ENCODE measurements at places on chromosomes 6 and 20.

DNA sequence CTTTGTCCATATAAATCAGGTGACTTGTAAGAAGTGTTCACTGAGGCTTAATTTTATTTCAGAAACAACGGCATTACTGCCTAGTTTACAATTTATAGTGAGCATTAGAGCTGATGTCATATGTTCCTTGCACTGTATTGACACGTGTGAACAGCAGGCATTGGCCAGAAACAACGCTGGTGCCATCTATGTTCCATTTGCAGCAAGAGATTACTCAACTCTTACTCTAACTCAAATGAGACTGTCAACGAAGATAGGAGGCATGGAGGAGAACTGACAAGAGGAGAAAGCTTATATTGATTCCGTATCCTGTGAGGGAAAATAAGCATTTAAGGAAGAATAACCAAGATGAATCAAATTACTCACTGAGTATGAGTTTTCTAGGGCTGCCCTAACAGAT lies 48.4 kb downstream of the MTFR2 start:
- DNase-seq: no peak

DNA sequence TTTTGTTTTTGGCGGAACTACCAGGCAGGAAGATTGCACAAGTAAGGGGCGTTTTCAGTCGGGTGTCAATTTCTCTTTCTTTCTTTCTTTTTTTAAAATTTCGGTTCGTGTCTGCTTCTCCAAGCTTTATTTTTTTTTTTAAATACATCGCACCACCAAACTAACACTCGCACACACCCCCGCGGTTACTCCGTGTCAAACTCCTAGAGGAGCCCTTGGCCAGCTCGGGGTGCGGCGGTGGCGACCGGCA lies 338 bp downstream of the UTRN start:
- DNase-seq: peak; percentile 40

- no peak for DNase-seq
Observed at GRCh38 chr20:63328026-63328700, 33.0 kb downstream of the CHRNA4 start.

- DNase-seq: no peak
Observed at GRCh38 chr6:100099189-100100074, 105.4 kb upstream of the MCHR2 start.

GRCh38 chr6:30554962-30555815 lies 1.1 kb downstream of the GNL1 start:
- DNase-seq: peak; percentile 42

- no peak for DNase-seq
Observed at GRCh38 chr6:80331974-80332373, 225.5 kb downstream of the BCKDHB start.

DNA sequence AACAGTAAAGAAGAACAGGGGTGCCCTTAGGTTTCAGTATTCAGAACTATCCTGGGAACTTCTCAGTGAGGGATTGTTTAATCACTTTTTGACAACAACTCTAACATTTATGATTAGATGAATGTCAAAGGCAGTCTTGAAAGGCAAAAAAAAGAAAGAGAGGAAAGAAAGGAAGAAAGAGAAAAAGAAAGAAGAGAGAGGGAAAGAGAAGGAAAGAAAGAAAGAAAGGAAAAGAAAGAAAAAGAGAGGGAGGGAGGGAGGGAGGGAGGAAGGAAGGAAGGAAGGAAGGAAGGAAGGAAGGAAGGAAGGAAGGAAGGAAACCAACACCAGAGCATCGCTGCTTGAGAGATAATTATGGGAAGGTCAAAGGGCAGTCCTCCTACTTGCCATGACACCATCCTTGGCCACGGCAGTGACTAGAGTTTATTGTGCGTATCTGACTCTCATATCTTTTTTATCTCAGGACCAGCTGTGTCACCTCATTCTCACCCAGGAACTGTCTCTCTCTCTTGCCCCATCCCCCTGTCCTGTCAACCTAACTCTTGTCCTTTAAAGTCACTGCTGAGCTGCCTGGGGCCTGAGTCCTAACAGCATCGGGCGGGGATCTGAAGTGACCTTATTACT lies 96.8 kb upstream of the ATXN1 start:
- no peak for DNase-seq

DNA sequence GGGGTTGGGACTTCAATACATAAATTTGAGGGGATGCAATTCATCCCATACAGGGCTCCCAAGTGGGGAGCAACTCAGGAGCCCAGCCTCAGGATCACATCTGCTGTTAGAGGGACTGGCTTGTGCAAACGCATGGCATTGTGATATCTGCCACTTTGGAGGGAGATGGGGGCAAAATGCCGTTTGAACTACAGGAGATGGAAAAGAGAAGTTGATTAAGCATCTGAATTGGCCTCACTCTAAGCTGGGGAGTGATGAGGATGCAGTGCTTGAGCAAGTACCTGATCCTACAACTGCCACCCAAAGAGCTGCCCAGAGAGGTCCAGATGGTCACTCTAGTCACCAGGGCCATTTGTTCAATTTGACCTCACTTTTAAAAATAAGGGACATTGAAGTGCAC lies 2.0 kb downstream of the LY86 start:
- DNase-seq: no peak

DNA sequence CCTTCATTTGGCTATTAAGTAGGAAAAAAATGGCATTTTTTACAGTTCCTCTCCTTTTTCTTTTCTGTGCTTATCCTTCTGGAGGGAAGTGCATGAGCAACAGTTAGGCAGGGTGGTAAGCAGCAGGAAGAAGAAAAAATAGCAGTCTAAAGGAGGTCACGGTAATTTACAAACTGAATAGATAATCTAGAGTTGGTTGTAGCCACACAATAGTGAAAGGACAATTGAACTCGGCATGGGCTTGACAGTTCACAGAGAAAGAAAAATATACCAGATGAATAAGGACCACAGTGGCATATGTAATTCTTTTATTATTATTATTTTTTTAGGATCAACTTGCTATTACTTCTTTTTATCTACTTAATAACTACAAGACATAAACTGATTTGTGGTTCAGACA lies 358.6 kb downstream of the BTBD9 start:
- no peak for DNase-seq

DNA sequence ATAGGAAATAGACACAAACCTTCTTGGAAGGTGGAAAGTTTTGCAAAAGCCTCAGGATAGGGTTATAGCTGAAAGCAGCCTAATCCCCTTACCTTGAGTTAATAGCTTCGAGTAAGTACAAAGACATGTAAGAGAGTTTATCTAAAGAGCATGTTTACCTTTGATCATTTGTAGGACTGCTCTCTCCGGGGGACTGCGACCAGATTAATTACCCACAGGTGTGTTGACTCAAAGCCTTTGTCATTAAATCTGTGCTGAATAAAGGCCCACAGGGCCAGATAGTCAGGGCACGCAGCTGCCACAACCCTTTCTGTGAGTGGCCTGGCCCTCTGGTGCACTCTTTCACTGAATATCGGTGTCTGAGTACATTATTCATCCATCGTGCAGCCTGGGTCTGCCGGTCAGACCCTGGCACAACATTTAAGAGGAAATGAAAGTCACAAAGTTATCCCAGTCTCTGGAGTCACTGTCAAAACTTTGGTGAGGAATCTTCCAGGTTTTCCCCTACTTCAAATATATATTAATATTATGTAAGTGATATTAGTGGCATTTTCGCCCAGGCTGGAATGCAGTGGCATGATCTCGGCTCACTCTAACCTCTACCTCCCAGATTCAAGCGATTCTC lies 5.4 kb upstream of the MICA start:
- no peak for DNase-seq

Data from activated naive CD4-positive, alpha-beta T cell treated with anti-CD3 and anti-CD28 coated beads, Interleukin-2, amount 10 ng/mL, durations not matched to agents 7 days and 5 days (primary cell).